ENCODE measurements at places on chromosomes 16 and 17.

GRCh38 chr17:2783310-2784030 lies 12.8 kb upstream of the RAP1GAP2 start:
- DNase-seq, result no peak

DNA sequence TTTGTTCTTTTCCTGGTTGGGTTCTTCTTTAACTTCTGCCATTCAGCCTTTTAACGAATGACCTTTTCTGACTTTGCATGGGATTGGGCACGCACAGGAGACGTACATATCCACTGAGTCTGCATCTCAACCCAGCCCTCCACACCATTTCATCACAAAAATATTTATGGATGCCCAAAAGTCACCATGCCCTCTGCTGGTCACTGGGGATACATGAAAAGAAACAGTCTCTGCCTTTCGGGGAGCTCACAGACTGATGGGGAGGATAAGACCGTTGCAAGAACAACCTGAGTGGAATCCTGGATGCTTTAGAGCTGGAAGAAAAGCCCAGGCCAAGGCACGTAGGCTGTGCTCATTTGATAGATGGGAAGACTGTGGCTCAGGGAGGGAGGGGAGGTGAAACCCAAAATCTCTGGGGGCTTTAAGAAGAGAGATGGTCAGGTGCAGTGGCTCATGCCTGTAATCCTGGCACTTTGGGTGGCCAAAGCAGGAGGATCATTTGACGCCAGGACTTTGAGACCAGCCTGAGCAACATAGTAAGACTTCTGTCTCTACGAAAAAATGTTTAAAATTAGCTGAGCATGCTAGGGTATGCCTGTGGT lies 7.9 kb upstream of the MT2A start:
- no peak for DNase-seq

DNA sequence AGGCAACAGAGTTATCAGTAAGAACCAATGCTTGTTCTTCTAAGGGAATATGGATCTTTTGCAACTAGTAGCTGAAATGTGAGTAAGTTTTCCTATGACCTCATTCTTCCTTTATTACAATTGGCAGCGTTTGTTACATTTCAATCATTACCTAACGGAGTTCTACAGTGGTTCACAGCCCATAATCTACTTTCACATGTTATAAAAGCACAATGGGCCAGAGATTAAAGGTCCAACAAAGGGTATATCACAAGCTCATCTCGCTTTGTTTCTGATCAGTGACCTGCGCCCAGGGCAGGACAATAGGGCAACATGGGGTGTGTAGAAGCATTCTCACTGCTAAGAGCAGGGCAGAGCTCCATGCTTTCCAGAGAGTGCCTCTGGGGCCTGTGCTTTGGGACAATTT lies 279.9 kb upstream of the DYNLRB2 start:
- no peak for DNase-seq

DNA sequence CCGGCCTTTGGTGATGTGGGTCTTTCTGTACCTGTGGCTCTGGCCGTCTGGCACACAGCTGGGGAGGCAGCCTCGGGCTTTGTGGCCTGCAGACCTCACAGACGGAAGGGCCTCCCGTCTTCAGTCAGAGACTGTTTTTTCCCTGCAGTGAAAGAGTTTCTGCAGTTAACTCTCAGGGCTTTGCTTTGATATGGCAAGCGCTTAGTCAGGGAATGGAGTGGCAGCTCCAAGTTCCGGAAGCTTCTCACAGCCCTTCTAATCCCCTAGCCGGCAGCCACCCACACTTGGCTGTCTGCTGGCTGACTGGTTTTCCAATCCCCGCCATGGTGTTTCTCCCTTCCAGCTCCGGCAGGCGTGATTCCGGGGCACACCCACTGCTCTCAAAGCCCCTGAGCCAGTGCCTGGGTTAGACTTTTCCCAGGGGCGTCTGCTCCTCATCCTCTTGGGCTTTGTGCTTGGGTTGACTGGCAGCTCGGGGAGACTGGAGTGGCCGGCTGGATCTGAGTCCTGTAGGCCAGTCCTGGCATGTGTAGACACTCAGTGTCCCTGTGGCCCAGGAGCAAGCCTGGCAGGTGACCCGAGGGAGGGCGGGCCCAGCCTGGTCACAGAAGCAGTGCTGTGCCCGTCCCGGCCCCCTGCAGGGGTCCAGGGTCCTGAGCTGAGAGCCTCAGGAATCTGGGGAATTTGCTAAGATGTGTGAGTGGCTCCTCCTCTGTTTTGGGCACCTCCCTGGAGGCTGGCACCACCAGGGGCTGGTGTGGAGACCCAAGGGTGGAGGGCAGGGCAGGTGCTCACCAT lies 29.9 kb downstream of the BAIAP2 start:
- DNase-seq, result no peak

DNA sequence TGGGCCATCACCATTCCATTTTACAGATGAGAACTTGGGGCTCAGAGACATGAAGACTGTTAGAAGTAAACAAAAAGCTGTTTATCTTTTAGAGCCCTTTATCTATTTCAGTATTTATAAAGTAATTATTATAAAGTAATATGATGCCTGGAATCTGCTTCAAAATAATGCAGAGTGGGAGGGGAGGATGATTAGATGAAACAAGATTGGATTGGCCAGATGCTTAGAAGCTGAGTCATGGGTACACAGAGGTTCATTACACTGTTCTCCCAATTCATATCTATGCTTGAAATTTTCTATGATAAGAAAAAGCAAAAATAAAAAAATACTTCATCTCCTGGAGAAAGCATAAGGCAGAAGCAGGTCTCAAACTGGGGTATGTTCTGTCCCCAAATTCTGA lies 29.4 kb downstream of the TOM1L2 start:
- DNase-seq, result no peak

- no peak for DNase-seq
Measured at GRCh38 chr17:67459985-67460384, 82.9 kb downstream of the PITPNC1 start.

DNA sequence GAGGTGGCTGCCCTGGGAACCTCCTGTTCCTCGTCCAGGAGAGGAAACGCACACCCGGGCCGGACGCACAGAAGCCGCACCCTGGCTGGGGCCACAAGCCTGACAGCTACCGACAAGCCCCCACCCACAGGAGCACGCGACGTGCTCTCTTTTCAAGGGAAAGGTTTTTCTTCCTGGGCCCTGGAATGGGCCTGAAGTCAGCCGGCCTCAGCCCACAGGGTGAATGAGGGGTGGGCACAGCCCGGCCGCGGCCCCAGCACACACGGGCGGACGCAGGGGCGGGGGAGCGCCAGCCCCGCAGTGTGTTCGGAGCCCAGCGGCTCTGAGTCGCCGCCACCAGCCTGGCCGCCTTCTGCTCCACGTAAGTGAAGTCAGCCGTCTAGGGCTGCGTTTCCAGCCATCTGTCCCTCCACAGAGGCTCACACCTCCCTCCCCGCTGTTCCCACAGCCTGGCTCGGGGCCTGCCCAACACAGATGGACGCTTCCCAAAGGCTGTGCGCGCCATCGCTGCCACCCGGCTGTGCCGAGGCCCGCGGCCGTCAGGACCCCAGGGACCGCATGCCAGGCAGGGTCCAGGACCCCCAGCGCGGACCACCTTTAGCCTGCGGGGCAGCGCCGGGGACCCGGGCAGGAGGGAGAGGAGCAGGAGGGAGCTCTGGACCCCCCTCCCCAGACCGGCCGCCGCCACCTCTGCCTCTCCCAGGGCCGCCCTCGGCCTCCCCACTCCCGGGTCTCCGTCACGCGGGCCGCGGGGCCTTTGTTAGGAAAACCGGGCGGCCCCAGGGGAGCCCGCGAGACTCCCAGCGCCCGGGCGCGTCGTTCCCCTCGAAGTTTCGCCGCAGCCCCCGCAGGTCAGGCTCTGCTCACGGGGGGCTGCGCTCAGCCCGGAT lies 36.8 kb downstream of the CBFA2T3 start:
- DNase-seq, result no peak

GRCh38 chr16:946048-946395 lies 24.8 kb downstream of the LMF1 start:
- no peak for DNase-seq

GRCh38 chr17:66967837-66968543 lies 3.5 kb downstream of the CACNG4 start:
- DNase-seq, result no peak

DNA sequence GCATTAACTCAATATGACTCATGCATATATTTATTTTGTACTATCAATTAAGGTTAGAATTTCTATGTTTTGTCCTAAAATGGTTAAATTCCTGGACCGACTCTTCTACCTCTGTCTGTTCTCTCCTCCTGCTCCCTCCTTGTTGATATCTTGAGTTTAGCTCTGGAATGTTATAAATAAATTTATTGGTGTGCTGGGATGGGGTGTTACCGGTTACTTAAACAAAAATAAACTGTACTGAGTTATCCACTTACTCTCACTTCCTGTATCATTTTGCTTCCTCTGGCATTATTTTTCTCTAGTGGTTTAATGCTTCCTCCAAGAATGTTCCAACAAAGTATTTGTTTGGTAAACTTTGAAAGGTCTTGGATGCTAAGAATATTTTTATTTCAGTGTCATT lies 120.1 kb downstream of the ABCA8 start:
- no peak for DNase-seq

Measured in T-helper 22 cell (primary cell).